ENCODE measurements at places on chromosomes 13 and 19.
A peak's percentile ranks its signal among the peaks of the same experiment; 100 is the strongest.

- DNase-seq = no peak
Measured at GRCh38 chr19:13819238-13819637, 24.0 kb downstream of the ZSWIM4 start.

GRCh38 chr19:11704626-11705025 is 34.1 kb downstream of the ZNF823 start:
- DNase-seq = no peak

- DNase-seq = no peak
Measured at GRCh38 chr13:95153647-95154412, 147.4 kb downstream of the ABCC4 start.

- DNase-seq = peak; percentile 82
Measured at GRCh38 chr13:114068656-114069318, 63.6 kb downstream of the RASA3 start.

DNA sequence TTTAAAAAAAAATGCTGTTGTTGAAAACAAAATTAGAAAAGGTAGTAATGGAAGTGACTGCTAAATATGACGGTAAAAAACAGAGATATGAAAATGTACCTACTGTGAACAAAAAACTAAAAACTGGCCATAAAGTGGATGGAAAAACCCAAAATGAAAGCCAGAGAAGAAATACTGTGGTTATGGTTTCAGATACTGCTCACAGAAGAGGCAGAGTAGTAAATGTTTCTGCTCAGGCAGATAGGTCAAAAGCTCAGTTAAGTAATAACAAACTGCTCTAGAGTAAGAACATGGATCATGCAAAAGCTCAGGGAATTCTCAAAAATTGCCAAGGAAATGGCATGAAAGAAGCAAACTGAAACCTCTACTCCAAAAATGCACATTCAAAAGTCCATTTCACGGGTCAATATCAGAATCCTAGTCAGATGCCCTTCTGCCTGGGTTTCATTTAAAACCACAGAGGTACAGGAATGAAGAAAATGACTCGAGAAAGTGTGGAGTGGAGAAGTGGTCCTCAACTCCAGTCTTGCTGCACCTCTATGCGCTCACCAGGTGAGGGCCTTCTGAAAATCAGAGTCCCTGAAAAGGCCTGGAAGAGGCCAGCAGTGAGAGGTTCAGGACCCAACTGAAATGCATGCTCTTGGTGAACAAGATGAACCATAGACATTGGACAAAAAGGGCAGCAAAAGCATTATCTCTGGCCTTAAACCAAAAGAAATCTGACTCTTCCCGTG is 315.0 kb upstream of the SPRY2 start:
- DNase-seq = no peak
